ENCODE measurements at places on chromosomes 11 and 22.

DNA sequence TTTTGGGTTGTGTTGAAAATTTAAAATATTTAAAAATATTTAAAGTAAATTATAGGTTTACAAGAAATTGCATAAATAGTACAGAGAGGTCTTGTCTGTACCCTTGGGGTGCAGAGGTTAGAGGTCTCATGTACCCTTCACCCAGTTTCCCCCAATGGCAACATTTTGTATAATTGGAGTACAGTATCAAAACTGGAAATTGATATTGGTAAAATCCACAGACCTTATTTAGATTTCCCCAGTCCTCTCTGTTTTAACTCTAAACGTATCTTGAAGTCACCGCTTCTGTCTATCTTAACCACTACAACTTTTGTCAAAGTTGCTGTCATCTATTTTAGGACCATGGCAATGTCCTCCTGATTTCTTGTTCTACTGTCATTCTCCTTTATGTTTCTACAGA is 10.9 kb downstream of the THY1 start:
- H3K27ac ChIP-seq: no peak overlapping the region
- H3K4me1 ChIP-seq: peaks cover 5% of the 10 kb centered on the region
- no peak overlapping the region for H3K4me3 ChIP-seq

DNA sequence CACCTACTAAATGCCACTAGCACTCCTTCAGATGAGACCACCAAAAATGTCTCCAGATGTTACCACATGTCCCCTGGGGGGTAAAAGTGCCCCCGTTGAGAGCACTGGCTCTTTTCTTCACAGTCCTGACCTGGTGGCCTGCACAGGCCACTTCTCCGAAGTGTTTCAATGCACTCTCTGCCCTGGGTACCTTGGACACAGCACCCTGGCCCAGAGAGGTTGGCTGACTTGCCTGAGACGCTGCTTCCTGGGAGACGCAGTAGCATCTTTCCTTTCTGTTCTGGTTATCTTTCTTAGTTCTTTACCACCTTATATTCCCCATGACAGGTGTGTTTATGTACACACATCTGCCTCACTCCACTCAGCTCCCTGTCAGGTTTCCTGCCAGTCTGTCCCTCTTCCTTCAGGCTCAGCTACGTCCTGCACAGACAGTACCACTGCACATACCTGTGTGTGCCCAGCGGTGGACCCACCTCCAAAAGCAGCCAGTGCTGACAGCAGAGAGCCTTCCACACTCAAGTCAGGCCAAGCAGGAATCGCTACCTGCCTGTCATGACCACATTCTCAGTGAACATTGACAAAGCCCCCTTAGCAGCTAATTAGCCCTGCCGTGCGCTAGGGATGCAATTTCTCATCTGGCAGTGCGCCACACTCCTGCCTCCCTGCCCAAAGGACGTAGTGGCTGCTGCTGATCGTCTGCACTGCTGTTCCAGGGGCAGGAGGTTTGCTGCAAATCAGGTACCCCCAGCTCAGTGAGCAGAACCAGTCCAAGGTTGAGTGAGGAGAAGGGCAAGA is 39.0 kb downstream of the FAM83F start:
- H3K4me3 ChIP-seq: no peak overlapping the region
- H3K27ac ChIP-seq: no peak overlapping the region
- H3K36me3 ChIP-seq: no peaks in the 10 kb centered on the region
- peaks cover 8% of the 10 kb centered on the region for H3K27me3 ChIP-seq

DNA sequence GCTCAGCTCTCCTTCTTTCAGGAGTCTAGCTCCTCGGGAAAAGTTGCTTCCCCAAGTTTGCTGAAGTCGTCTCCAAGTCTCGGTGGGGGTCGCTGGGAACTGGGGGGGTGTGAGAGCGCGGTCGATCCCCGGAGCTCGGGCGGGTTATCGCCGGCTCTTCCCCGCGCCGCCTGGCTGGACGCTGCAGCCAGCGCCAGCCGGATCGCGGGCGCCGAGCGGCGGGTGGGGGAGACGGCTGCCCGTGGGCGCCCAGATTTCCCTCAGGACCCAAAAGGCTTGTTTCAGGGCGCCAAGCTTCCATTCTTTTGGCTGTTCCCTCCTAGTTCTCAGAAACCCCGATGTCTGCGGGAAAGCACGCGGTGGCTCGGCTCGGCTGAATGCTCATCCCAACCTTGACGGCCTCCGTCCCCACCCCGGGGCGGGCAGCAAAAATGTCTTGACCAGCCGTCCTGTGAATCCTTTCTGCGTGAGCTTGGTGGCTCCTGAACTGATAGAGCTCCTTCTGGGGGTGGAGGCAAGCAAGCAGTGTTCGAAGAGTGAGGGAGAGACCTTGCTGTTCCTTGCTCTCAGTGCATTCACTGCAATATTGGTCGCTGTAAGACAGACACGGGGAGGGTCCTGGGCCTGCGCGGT is 1.7 kb downstream of the ZBTB16 start:
- no peaks in the 10 kb centered on the region for H3K36me3 ChIP-seq
- H3K27ac ChIP-seq: no peak overlapping the region
- peaks cover 95% of the 10 kb centered on the region for H3K27me3 ChIP-seq
- no peak for DNase-seq

DNA sequence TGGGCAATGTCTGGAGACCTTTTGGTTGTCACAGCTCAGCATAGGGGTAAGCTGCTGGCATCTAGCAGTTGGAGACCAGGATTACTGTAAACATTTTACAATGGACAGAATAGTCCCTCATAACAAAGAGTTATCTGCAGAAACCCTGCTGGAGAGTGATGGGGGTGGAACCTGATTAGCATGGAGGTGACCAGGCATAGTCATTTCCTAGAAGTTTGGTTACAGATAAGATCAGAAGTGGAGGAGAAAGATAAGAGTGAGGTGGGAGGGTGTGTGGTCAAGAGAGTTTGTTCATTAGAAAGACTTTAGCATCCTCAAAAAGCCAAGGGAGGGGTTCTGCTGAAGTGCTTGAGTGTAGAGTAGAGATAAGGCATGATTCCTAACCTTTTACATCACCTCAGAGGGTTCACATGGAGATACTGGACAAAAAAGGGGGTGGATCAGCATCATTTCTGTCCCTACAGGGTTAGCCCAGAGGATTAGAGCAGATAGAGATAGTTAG is 38.8 kb downstream of the PRDM11 start:
- no peaks in the 10 kb centered on the region for H3K27me3 ChIP-seq
- no peak overlapping the region for H3K27ac ChIP-seq
- DNase-seq: no peak
- peaks cover 33% of the 10 kb centered on the region for H3K36me3 ChIP-seq

DNA sequence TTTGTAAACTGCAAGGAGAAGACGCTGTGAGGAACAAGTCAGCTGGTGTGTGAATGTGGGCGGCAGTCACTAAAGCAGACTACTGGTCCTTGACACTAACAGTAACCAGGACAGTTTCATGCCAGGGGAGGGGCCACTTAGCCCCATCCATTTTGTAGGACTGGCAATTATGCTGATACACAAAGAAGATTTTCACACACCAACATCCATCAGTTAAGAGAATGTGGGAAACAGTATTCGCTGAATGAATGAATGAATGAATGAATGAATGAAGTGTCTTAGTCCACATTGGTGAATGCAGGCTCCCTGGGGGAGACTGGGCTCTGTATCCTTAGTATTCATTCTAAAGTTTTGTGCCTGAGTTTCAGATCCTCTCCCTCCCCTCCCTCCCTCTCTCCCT is 590.4 kb downstream of the BRD1 start:
- H3K4me1 ChIP-seq: no peaks in the 10 kb centered on the region
- H3K36me3 ChIP-seq: no peaks in the 10 kb centered on the region
- no peak for DNase-seq
- H3K27me3 ChIP-seq: peaks cover 13% of the 10 kb centered on the region

DNA sequence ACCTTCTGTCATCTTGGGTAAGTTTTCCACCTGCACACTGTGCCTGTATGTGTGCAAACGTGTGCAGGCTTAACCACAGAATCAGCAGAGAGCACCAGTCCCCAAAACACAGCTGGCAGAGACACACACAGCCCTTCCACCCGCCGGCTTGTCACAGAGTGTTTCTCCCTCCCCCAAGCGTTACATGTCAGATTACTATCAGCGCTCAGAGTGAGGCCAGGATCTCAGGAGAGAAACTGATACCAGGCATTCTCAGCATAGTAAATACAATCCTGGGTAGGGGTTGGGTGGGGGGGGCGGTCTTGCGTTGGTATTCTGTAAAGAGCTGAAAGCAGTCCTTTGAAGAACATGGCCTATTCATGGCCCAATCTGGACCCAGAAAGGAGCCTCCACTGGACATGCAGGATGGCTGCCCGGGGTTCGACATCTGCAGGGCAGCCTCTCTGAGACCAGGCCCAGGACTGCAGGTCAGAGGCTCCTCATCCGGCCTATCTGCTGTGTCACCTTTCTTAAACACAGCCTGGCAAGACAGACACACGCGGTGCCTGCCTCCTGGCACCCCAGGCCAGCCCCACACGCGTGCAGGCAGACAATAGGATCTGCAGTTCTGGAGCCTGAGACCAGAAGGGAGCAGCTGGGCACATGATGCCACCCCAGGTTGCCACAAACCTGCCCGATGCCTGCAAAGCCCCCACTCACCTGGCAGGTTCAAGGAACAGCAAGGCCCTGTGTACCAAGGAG is 1.7 kb downstream of the OSBPL5 start:
- H3K36me3 ChIP-seq: no peaks in the 10 kb centered on the region
- no peak for DNase-seq
- H3K4me3 ChIP-seq: peak overlapping the region; percentile 72
- peaks cover 19% of the 10 kb centered on the region for H3K27me3 ChIP-seq
- peak overlapping the region; percentile 39 for H3K27ac ChIP-seq

DNA sequence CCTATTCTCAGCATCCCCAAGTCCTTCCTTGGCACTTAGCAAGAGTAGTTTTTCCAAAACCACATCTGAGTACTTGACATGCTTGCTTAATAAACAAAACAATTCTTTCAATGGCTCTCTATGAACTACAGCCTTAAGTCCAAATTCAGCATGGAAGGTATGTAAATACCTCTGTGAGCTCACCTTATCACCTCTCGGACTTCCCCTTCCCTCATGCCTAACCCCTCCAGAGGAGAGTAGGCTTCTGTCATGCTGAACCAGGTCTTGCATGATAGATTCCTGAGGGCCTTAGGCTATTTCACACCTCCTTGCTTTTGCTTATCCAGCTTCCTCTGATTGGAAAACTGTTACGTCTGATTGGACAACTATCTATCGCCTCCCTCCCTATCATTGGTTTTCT is 312.9 kb upstream of the CCDC90B start:
- no peaks in the 10 kb centered on the region for H3K27me3 ChIP-seq
- peaks cover 8% of the 10 kb centered on the region for H3K4me1 ChIP-seq
- H3K4me3 ChIP-seq: no peak overlapping the region
- no peak for DNase-seq

GRCh38 chr11:19735909-19736498 is 23.4 kb downstream of the NAV2 start:
- H3K27ac ChIP-seq: no peak overlapping the region
- H3K4me1 ChIP-seq: no peaks in the 10 kb centered on the region
- no peak for DNase-seq
- H3K4me3 ChIP-seq: no peak overlapping the region

DNA sequence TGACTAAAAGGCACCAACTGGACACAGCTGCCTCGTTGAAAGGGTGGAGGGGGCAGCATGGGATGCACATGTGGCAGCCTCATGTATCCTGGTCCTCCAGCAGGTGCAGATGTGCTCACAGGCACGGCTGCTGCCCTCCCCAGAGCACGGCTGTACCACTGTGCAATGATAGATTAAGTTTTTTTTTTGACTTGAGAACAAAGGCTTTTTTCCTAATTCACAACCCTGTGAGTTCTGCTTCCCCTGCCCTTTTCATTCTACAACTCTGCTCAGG is 11.4 kb downstream of the DKK3 start:
- H3K27ac ChIP-seq: no peak overlapping the region
- H3K27me3 ChIP-seq: no peaks in the 10 kb centered on the region
- H3K4me3 ChIP-seq: no peak overlapping the region
- DNase-seq: no peak
- peaks cover 5% of the 10 kb centered on the region for H3K36me3 ChIP-seq
- peaks cover 13% of the 10 kb centered on the region for H3K4me1 ChIP-seq

- no peak for DNase-seq
- no peak overlapping the region for H3K4me3 ChIP-seq
- peaks cover 14% of the 10 kb centered on the region for H3K4me1 ChIP-seq
- no peaks in the 10 kb centered on the region for H3K36me3 ChIP-seq
- H3K27me3 ChIP-seq: peaks cover 28% of the 10 kb centered on the region
- H3K27ac ChIP-seq: no peak overlapping the region
Observed at GRCh38 chr11:44450295-44450932, 115.0 kb upstream of the CD82 start.

DNA sequence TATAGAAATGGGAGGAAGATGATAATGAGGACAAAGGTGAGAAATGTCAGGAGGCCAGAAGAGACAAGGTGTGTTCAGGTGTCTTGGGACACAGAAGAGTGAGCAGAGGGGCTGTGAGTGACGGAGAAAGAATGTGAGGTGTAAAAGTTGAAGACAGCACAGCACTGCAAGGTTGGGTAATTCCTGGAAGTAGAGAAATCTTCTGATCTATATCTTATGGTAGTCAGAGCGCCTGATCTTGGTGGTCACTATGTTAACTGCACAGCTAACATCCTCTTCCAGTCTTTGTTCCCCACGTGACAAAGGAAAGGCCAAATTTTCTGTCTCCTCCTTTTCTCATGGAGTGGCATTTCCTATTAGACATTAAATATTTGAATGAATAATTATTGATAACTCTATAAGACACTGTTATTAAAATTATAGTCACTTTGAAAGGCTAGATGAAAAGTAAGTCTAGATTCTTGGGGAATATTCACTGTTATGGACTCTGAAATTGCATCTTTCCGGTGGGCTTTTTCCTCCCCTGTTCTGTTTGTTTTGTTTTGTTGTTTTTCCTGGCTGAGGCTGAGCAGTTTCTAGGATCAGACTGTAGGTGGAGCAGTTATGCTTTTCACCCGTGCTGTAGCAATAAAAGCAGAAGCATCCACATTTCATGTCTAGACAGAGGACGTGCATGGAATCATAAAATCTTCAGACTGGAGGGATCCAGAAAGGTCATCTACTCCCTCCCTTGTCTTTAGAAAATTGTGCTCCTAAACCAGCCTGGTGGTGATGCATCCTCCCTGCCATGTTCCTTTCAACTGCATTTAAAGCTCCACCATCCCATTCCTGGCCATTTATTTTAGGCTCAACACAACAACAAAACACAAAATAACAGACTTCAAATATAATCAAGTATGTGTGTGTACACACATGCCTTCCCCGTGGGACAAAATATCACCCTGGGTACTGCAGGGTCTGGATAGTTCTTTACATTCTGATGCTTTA is 26.6 kb downstream of the SC5D start:
- H3K4me1 ChIP-seq: peaks cover 7% of the 10 kb centered on the region
- no peak overlapping the region for H3K27ac ChIP-seq
- H3K36me3 ChIP-seq: no peaks in the 10 kb centered on the region
- no peak for DNase-seq

DNA sequence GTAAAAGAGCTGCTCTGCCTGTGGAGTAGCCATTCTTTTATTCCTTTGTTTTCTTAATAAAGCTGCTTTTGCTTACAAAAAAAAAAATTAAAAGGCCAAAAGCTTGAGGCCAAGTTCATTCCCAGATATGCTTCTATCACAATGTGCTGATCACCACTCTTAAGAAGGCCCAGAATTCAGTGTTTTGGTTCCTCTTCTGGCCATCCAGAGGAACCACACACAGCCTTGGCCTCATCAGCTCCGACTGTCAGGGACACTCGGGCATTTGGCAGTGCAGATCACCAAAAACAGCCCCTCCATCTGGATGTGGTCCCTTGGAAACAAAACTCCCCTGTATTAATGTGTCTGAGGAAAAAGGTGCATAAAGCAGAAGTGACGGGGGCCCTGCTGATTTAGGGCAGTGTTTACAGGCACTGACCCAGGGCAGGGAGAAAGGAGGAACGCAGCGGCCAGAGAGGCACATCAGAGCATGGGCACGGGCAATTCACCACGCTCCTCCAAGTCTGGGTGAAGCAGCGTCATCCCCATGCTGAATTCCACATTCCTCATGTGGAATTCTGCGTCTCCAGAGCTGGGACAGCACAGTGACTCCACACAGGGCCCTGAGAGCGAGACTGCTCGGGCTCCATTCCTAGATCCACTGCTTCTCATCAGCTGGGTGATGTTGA is 17.7 kb downstream of the POLDIP3 start:
- H3K4me3 ChIP-seq: no peak overlapping the region
- no peak for DNase-seq
- H3K27ac ChIP-seq: peak overlapping the region; percentile 74
